ENCODE measurements at places on chromosomes 7 and 10. TPM values are rescaled to one million over a fixed set of nuclear protein-coding genes. Genes with fewer than 3 reads are reported as not detected.

DNA sequence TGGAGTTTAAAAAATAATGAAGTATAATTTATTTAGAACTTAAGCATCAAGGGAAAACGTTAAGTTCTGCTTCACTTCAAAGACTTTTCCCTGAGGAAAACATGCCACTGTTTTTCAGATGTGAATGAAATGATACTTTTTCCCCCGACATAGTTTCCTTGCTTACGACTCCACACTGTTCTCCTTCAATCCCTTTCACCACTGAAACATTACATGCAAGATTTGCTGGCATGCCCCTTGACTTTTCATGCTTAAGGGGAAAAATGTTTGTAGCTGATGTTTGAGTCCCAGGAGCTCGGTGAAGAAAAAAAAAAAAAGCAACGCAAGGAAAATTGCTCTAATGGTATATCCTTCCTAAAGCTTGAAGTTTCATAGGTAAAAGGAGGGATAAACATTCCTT lies 10.0 kb downstream of the GLI3 start:
- no peaks in the 10 kb centered on the region for H3K36me3 ChIP-seq
- H3K27me3 ChIP-seq, result no peaks in the 10 kb centered on the region
- H3K4me3 ChIP-seq, result no peak overlapping the region
- DNase-seq, result no peak
- no peak overlapping the region for H3K27ac ChIP-seq
- peaks cover 10% of the 10 kb centered on the region for H3K4me1 ChIP-seq

DNA sequence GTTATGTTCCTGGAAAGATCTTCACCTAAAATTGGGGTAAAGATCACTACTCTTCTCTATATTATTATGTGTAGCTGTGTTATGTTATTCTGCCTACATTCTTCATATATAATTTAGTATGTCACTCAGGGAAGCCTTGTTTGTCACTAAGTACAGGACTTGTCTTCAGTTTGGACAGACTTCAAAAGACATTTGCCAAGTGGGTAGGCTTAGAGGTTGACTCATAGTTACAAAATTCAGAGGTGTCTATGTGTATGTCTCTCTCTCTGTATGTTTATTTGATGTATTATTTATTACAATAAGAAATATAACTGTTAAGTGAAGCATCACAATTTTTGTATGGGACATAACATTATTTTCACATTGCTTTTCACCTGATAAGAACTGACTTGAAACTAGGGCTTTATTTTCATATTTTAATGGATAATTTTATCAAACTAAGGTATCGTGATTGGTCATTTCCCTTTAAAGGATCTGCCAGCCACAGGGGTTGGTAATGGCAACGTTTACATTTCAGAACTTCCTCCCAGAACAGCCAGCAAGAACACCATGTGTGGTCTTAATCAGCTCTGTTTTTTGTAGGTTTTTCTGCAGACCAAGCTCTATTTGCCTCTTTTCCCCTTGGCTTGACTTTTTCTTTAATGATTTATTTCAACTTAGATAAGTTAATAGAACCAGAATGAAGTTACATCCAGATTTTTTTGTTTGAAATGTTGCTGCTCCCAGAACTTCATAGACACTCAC lies 262.1 kb upstream of the CACNA2D1 start:
- no peak overlapping the region for H3K4me3 ChIP-seq
- H3K4me1 ChIP-seq, result no peaks in the 10 kb centered on the region

Gene H2BK1
- total RNA-seq, result not detected

Gene C7orf33
- total RNA-seq, result not detected

DNA sequence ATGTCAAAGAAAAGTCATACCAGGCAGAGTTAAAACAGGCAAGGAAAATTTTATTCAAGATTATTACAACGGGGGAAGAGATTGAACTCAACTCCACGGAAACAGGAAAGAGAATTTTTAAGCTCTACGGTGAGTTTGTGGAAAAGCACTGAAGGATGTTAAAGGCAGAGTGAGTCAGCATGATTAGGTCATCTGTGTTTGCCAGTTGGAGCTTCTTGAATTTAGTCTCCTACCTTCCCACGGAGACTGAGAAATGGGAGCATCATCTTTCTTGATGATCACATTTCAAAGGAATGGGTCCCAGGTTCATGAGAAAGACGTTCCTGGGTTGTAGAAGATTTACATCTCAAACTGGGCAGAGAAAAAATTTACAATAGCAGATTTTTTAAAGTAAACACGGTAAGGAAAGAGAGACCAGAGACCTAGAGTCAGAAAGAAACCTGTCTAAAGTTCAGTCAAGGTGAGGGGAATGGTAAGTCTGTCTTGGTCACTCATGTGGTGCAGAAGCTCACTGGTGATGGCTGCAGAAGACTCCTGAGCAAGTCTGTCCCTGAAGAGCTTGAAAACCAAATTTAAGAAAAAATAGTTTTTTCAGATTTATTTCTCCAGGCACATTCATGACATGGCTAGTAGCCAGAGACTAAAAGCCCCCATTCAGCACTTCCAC lies 516.9 kb upstream of the LRRN3 start:
- H3K4me1 ChIP-seq, result peaks cover 7% of the 10 kb centered on the region
- H3K36me3 ChIP-seq, result no peaks in the 10 kb centered on the region
- no peak for DNase-seq
- H3K4me3 ChIP-seq, result no peak overlapping the region
- H3K27ac ChIP-seq, result no peak overlapping the region
- no peaks in the 10 kb centered on the region for H3K27me3 ChIP-seq

DNA sequence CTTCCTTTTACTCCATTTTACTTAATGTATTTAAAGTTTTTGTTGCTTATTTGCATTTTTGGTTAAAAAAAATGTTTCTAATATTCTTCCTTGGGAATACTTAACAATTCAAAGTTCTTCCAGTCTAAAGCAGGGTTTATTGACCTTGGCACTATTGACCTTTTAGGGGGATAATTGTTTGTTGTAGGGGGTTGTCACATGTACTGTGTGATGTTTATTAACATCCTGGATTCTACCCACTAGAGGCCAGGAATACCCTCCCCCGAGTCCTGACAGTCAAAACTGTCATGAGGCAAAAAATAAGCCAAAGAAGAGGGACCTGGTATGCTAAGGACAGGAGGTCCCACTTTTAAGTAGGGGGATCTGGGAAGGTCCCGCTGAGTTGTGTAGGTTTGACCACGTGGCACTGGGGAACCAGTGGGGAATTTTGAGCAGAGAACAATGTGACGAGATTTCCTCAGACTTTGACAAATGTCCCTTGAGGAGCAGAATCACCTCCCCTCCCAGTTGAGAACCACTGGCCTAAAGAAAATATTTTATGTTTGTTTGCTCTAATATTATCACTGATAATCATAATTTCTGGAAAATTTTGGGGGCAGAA lies 178.3 kb upstream of the PRR15 start:
- no peaks in the 10 kb centered on the region for H3K4me1 ChIP-seq
- no peak overlapping the region for H3K27ac ChIP-seq
- no peaks in the 10 kb centered on the region for H3K36me3 ChIP-seq
- H3K4me3 ChIP-seq, result no peak overlapping the region

DNA sequence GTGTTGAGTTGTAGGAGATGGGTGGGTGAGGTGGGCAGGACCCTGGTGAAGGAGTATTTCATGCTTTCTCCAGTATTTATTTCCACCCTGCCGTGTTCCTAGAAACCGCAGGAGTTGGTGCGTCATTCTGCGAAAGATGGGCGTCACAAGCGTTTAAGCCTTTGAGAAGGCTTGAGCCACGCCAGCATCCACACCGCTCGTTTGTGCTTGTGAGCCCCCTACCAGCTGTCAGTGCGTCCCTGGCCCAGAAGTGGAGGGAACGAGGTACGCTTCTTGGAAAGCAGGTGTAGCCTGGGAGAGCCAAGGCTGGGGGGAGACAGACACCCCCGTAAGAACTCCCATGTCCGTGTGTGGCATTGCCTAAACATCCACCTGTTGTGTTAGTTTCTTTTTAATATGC lies 5.7 kb downstream of the AGAP3 start:
- H3K4me1 ChIP-seq, result peaks cover 56% of the 10 kb centered on the region
- H3K36me3 ChIP-seq, result peaks cover 16% of the 10 kb centered on the region
- peak overlapping the region; percentile 83 for H3K4me3 ChIP-seq
- no peak overlapping the region for H3K27ac ChIP-seq

DNA sequence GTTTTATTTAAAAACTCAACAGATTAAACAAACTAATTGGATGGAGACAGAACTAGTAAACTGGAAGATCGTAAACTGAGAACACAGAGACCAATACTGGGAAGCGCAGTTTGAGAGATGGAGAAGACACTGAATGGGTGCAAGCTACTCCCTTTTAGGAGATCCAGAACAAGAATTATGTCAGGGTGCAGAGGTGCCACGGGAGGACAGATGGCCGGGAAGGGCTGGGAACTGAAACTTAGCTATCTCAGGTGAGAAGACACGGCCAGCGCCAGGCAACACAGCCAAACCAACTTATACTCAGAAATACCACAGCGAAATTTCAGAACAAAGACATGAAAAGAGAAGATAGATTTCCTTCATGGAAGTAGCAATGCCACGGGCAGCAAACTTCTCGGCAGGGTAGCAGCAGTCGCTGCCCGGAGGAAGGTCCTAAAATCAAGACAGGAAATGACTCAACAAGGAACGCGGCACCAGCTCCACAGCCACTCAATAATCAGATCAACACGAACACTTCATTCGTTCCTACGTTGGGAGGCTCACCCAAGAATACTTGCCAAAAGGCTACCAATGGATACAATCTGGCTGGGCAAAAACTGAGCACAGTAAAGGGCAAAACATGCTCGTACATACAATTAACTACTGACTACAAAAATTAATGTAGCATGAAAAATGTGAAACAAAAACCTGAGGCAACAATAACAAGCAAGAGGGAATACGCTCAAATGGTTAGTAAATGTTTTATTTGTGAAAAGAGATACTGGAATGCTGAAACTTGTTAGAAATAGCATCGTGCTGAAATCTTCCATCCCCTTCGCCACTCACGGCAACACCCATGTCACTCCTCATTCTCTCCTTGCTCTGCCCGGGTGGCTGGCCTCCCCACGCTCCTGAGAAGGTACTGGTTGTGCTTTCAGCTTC lies 2.2 kb upstream of the LRRC27 start:
- DNase-seq, result no peak
- peaks cover 24% of the 10 kb centered on the region for H3K4me1 ChIP-seq
- peak overlapping the region; percentile 97 for H3K4me3 ChIP-seq
- peak overlapping the region; percentile 79 for H3K27ac ChIP-seq
- peaks cover 24% of the 10 kb centered on the region for H3K36me3 ChIP-seq

Gene MSMB
- not detected for total RNA-seq

Gene CCNJ
- 67.1 TPM for total RNA-seq

- H3K4me1 ChIP-seq, result peaks cover 34% of the 10 kb centered on the region
- no peak for DNase-seq
- H3K27ac ChIP-seq, result peak overlapping the region; percentile 100
- H3K4me3 ChIP-seq, result peak overlapping the region; percentile 83
- peaks cover 32% of the 10 kb centered on the region for H3K36me3 ChIP-seq
Measured at GRCh38 chr7:140684066-140684950, 11.6 kb downstream of the ADCK2 start.

- peaks cover 4% of the 10 kb centered on the region for H3K27me3 ChIP-seq
- H3K4me3 ChIP-seq, result peak overlapping the region; percentile 44
Measured at GRCh38 chr7:111931016-111931517, 275.1 kb downstream of the DOCK4 start.

DNA sequence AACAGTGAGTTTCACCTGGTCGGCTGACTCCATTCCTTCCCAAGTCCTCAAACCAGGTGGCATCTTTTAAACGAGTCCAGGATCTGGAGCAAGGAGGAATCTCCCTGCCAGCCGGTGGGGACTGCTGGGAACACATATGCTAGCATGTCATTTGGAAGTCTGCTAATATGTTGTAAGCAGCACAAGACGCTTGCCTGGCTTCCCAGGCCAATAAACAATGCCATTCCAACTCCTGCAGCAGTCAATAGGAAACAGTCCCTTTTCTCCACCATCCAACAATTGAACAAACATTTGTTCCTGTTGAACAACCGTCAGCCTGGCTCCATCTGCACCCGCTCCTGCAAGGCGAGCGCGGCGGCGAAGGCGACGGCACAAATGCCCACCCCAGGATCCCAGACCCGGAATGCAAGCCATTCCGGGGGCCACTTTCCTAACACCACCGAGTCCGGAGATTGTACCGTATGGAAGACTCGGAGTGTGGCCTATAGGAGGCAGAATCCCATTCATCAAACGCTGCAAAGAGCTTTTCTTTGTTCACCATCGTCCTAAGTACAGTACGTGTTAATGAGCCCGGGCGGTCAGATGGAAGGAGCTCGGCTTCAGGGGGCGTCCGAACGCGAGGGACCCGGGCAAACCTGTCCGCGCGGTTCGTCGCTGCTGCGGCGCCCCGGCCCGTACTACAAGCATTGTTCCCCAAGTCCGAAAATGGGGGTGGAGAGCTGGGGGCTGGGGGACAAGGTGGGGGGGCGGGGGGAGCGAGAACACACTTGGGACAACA lies 1.6 kb downstream of the FAM53B start:
- peaks cover 4% of the 10 kb centered on the region for H3K27me3 ChIP-seq
- H3K4me3 ChIP-seq, result peak overlapping the region; percentile 95
- H3K4me1 ChIP-seq, result peaks cover 52% of the 10 kb centered on the region
- H3K27ac ChIP-seq, result peak overlapping the region; percentile 73
- DNase-seq, result peak; percentile 43
- H3K36me3 ChIP-seq, result peaks cover 6% of the 10 kb centered on the region

DNA sequence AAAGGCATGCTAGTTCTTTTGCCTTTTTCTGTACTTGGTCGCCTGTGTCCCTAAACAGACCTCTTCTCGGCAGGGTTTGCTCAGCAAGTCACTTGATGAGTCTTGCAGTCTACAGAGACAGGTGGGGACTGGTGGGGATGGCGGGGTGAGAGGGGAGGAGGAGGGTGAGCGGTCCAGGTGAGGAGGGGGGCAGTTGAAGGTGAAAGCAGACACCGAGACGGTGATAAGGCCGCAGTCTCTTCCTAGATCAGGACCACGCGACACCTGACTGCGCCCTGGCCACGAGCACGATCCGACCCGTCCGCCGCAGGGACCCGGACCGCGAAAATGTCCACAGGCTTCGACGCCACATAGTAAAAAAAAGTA lies 566 bp downstream of the ASNS start:
- H3K4me3 ChIP-seq, result peak overlapping the region; percentile 69
- H3K36me3 ChIP-seq, result no peaks in the 10 kb centered on the region
- H3K27ac ChIP-seq, result no peak overlapping the region
- H3K4me1 ChIP-seq, result peaks cover 3% of the 10 kb centered on the region
- DNase-seq, result no peak
- H3K27me3 ChIP-seq, result peaks cover 5% of the 10 kb centered on the region

- H3K4me1 ChIP-seq, result no peaks in the 10 kb centered on the region
- peaks cover 2% of the 10 kb centered on the region for H3K27me3 ChIP-seq
- DNase-seq, result no peak
- H3K4me3 ChIP-seq, result no peak overlapping the region
- H3K36me3 ChIP-seq, result peaks cover 5% of the 10 kb centered on the region
Measured at GRCh38 chr10:11748866-11749265, 6.7 kb downstream of the ECHDC3 start.

Gene CALML3
- total RNA-seq, result not detected

DNA sequence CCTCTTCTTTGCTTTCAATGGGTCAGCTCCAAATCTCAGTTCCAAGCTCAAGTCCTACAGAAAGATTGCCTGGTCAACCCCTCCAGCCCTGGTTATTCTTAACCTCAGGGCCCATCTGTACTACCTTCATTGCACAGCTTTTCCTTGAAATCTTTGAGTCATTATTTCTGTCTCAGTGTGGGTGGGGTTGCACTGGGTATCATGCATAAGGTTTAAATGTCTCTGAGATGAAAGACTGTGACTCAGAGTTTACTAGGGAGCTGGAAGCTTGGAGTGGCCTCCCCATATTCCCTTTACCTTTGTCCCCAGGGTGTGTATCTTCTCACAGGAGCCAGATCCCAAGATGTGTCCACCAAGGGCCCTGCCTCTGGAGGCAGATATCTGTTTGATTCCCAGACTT lies 3.3 kb upstream of the OR6V1 start:
- H3K4me3 ChIP-seq, result no peak overlapping the region
- DNase-seq, result no peak
- no peak overlapping the region for H3K27ac ChIP-seq
- H3K27me3 ChIP-seq, result no peaks in the 10 kb centered on the region

GRCh38 chr10:80617807-80618206 lies 80.1 kb downstream of the SH2D4B start:
- no peaks in the 10 kb centered on the region for H3K4me1 ChIP-seq
- DNase-seq, result no peak
- H3K27me3 ChIP-seq, result no peaks in the 10 kb centered on the region
- no peaks in the 10 kb centered on the region for H3K36me3 ChIP-seq

All from endothelial cell (in vitro differentiated cells).